ENCODE measurements at places on chromosomes 3 and 15.

DNA sequence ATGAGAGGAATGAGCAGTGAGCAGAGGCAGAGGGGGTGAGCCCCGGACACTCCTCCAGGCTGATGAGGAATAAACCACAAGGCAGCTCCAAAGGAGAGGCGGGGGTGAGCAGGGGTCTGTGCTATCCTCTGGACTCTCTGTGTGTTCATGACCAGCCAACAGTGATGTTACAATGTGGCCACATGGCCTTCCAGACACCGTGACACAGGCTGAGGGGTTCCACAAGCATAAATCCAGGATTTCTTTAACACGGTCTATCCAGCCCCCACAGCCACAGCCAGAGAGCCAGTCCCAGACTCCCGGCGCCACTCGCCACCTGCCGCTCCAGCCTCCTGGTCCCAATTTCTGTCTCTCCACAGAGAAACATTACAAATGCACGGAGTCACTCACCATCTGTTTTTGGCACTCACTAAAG lies 24.4 kb downstream of the XXYLT1 start:
- no peak for DNase-seq

GRCh38 chr15:65824031-65824743 lies 32.1 kb upstream of the DENND4A start:
- no peak for DNase-seq

DNA sequence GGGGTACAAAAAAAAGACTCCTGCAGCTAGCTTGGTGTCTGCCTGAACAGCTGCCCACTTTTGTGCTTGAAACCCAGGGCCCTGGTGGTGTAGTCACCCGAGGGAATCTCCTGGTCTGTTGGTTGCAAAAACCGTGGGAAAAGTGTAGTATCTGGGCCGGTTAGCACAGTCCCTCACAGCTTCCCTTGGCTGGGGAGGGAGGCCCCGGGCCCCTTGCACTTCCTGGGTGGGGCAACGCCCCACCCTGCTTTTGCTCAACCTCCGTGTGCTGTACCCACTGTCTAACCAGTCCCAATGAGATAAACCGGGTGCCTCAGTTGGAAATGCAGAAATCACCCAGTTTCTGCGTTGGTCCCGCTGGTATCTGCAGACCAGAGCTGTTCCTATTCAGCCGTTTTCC lies 211.7 kb upstream of the ZPLD1 start:
- DNase-seq: no peak

- no peak for DNase-seq
Observed at GRCh38 chr15:59739557-59740186, 50.6 kb upstream of the BNIP2 start.

DNA sequence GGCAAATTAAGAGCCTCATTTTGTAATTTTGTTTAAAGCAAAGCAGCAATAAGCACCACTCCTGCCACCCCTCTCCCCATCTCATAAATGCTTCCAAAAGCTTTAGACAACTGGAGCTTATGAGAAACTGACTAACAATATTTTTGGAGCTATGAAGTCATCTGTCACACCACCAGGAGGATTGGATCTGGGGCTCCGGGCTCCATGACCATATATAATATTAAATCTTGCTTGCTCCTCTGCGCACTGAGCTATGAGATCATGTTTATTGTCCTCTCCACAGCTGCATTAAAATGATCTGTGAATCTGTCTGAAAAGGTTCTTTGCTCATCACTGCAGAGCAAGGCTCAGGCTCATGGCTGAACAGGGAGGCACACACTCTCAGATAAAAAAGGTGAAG lies 323.7 kb downstream of the ZNF621 start:
- no peak for DNase-seq

DNA sequence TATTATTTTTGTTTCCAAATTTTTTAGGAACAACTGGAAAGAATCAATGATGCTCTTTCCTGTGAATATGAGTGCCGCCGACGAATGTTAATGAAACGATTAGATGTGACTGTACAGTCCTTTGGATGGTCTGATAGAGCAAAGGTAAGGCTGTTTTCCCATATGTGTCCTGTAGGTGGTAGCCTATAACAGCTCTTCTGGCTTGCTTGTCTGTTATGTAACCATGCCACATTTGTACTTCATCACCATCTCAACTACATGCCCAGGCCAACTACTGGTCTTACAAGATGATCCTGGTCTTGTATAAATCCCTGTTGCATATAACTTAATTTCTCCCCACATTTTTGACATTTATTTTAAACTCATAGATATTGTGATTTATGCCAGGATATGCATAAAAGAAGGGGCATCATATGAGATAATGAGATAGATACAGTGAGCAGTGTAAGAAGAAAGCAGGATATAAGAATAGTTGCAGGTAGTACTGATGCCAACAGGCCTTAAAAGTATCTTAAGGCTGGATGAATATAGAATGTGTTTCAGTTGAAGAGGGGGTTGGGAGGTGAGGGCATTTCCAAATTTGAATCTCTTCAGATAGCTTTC lies 20.3 kb downstream of the FAM98B start:
- peak; percentile 9 for DNase-seq

- no peak for DNase-seq
Observed at GRCh38 chr15:98953968-98954367, 53.6 kb downstream of the PGPEP1L start.

DNA sequence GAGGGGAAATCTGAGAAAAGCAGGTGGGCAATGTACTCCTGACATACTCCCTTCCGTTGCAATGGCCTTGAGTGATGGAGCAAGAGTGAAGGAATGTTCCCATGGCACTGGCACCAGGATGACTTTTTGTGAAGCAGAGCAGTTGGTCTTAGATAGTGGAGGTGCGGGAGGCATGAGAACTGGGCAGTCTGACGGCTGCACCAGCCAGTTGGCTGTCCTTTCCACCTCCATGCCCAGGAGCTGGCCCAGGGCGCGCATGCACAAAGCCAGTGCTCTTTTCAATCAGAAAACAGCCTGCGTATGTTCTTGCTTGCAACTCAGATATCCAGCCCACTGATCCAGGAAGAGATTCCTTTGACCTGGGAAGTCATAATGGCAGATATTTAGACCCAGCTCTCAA lies 136.8 kb downstream of the PGPEP1L start:
- DNase-seq: no peak

GRCh38 chr3:69527498-69527897 lies 141.6 kb upstream of the FRMD4B start:
- DNase-seq: no peak

- DNase-seq: no peak
Observed at GRCh38 chr15:91712286-91712685, 141.2 kb upstream of the SLCO3A1 start.

DNA sequence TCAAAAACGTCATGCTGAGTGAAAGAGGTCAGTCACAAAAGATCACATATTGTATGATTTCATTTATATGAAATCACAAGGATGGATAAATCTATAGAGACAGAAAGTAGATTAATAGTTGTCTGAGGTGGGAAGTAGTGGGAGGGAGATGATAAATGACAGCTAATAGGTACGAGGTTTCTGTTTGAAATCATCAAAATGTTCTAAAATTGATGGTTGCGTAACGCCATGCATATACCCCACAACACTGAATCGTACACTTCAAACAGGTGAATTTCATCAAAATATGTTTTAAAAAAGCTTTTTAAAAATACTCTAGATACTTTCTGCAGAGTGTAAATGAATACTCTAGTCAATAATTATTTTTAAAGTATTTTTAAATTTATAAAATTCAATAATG lies 303.0 kb upstream of the STAC start:
- DNase-seq: no peak
